ENCODE measurements at places on chromosomes 4 and X.

DNA sequence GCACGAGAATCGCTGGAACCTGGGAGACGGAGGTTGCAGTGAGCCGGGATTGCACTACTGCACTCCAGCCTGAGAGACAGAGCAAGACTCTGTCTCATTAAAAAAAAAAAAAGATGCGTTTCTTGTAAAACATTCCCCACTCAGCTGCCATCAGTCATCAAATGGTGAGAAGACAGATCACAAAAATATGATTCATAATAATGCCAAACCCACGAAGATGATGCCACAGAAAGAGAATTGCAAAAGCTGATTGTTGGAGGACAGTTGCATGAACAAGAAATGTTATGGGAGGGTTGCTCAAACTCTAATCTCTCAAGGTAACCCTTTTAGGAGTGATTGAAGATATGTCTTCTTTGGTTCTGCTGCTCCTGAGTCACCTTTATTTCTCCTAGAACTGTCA, 21.4 kb upstream of the SMIM14 start:
- DNase-seq: no peak

GRCh38 chr4:127484117-127484516, 148.6 kb upstream of the INTU start:
- DNase-seq: no peak

DNA sequence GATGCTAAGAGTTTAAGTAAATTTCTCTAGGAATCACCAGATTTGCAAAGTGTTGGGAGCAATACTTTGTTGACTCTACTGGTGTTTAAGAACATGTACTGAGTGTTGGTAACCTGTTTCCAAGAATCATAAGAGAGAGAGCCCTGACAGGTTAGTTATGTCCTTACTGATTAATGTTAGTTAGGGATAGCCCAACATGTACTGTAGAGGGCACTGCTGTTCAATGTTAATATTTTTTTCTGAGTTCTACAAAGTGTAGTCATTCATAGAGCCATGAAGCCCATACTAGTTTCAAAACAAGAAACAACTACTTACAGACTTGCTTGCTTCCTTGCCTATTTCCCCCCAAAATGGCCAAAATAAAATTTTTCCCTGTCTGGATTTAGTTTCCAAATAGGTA, 11.9 kb downstream of the TMPRSS11D start:
- DNase-seq: peak; percentile 53

GRCh38 chr4:74878323-74878722, 54.6 kb upstream of the PARM1 start:
- DNase-seq: no peak

DNA sequence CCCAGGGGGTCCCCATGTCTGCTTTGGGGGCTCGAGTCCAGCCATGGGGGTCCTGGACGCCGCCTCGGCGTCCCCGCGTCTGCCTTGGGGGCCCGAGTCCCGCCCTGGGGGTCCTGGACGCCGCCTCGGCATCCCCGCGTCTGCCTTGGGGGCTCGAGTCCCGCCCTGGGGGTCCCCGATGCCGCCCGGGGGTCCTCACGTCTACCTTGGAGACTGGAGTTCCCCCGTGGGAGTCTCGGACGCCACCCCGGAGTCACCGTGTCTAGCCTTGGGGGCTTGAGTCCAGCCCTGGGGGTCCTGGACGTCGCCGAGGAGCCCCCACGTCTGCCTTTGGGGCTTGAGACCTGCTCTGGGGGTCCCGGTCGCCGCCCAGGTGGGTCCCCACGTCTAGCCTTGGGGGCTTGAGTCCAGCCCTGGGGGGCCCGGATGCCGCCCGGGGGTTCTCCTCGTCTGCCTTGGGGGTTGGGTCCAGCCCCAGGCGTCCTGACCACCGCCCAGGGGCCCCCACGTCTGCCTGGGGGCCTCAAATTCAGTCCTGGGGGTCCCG, 1.1 kb upstream of the GTPBP6 start:
- no peak for DNase-seq

DNA sequence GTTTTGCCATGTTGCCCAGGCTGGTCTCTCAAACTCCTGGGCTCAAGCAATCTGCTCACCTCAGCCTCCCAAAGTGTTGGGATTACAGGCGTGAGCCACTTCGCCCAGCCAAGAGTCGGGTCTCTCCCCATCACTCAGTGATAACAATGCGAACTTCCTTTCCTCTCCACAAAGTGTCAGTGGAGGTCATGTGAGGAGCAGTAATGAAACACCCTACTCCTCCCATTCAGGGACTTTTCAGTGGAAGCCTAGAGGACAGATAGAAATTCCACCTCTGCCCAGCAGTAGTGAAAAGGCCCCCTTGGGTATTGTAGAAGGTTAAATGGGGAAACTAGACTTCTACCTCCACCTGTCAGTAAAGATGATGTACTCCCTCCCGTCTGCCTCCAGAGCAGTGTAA, 141.9 kb upstream of the STK26 start:
- no peak for DNase-seq

DNA sequence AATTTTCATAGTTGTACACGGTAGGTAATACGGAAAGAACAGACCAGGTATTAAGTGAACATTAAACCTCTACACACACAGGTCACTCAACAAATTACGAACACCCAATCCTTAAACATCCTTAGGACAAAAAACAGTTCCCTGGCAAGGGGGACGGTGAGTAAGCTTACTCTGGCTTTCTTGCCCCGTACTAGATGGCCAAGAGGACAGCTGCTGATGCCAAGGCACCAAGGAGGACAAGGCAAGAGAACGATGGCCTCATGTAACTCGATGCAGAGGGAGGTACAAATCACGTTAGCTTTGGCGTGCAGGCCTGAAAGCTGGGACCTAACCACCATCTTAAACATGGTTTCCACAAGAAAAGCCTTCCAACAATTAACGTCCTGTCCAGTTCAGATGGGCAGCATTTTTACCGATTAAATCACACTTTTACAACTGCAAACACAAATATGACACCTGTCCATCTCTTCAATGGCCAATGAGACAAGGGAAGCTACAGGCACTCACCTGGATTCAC, 23.7 kb downstream of the FAT1 start:
- DNase-seq: no peak

DNA sequence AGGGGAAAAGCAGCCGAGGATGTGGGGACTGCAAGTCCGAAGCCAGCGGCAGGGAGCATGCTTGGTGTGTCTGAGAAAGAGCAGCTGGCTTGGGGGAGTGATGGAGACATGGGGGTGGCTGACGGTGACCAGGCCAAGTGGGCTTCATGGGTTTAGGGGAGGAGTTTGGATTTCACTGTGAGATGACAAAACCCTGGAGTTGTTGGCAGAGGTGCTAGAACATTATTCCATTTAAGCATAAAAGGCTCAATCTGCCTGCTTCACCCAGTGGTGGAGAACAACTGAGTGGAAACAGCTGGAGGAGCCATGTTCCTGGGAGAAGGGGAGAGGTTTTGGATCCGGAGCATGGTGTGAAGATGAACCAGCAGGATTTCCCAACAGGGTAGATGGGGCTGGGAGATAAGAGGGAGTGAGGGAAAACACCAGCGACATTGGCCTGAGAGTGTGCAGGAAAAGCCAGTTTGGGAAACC, 318.0 kb upstream of the TAPT1 start:
- no peak for DNase-seq

GRCh38 chrX:129115935-129116334, 407.4 kb downstream of the SMARCA1 start:
- DNase-seq: no peak

DNA sequence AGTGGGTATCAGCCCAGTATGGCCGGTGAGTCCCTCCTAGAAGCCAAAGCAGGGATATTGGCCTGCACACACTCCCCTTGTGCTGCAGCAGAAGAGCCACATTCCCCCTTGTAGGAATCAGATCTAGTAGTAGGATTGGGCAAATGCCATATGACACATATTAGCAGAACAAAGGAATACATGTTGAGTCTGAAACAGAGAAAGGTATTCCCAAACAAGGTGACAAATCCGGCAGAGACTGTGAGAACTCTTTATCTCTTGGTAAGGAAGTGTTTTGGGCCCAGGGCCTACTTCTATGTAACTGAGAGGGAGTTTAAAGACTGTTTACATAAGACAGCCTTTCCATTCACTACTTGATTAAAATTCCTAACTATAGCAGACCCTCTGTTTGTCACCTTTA, 1382.0 kb downstream of the FAM133A start:
- no peak for DNase-seq

DNA sequence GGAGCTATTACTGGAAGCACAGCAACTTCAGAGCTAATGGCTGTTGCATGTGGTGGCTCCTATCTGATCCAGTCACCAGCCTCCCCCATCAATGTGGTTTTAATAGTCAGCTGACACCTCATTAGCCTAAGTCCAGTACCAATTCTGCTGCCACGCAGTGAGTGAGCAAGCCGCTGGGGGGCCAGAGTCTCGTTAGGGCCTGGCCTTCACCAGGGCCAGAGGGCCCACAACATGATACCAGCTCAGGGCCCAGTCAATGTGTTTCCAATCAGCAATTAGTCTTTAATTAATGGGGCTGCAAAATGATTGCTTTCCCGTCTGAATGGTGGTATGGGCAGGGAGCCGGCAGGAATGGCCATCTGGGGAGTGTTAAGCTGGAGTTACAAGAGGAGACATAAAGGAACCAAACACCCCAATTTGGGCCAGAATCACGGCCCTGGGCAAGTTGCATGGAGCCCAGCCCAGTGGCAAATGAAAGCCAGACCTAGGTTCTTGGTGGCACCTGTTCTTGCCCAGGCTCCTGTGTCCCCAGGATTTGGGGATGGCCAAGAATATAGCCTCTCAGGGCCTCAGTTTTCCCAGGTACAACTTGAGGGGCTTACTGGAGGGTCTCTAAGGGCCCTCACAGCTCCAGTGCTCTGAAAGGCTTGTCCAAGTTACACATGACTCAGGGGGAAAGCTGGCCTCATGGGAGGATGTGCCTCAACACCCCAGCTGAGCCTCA, 119.2 kb downstream of the EFNB1 start:
- no peak for DNase-seq

DNA sequence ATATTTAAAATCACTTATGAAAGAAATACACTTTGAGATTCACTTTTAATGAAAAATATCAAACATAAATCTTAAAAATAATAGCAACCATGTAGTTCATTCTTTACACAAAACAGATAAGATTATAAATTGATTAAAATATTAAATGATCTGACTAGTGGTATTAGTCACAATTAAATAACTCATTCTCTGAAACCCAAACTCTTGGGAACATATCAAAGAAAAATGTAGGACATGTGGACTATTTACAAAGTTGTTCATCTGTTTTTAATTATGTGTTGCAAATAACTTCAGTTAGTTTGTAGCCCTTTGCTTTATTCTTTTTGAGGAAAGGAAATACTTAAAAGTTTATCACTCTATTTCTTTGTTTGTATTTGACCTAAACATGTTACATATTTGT, 9.5 kb upstream of the GUCY1A1 start:
- DNase-seq: no peak

DNA sequence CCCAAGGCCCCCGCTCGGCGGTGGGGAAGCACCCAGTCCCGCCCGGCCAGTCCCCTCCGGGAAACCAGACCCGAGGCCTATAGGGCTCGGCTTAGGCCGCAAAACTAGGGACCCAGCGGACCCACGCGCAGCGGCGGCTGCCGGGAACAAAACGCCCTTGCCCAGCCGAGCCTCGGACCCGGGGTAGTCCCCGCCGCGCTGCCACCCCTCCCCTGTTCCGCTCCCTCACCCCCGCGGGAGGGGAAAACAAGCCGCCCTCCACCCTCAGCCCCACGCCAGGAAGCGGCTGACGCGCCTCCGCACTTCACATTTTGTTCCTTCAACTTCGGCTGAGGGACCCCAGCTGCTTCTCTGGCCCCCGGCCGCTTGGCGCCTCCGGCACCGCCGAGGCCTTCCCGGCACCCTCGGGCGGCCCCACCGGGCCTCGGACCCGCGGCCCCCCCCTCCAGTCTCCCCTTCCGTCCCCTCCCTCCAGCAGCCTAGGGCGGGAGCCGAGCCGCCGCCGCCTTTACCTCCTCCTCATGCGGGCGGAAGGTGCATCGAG, 694 bp downstream of the PDS5A start:
- DNase-seq: no peak

- no peak for DNase-seq
Measured at GRCh38 chrX:131816551-131817136, 206.5 kb upstream of the STK26 start.

DNA sequence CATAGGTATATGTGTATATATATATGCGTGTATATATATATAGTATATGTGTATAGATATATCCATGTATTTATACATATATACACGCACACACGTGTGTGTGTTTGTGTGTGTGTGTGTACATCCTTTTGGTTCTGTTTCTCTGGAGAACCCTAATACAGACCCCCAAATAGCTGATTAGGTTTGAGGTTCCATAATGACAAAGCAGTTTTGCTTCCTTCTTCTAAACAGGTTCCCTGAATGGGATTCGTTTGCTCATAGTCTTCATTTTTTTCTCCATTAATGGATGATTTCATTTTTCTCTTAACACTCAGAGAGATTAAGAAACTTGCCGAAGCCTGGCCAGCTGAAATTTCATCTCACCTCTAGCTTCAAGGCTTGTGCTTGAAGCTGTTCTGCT, 234.0 kb upstream of the BCOR start:
- no peak for DNase-seq

DNA sequence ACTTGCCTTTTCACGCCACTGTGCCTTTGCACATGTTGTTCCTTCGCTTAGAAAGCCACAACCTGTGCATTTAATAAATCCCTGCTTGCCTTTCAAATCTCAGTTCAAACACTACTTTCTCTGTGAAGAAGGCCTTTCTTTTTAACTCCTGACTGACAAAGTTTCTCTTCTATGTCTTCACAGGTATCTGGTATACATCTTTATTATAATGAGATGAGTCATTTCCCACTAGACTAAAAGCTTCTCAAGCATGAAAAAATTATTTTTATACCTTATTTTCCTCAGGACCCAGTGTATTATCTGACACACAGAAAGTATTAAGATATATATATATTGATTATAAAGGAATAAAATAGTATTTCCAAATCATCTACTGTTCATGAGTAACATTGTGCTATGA, 189.9 kb downstream of the TBCK start:
- no peak for DNase-seq

GRCh38 chr4:17301266-17301665, 210.6 kb downstream of the QDPR start:
- no peak for DNase-seq

DNA sequence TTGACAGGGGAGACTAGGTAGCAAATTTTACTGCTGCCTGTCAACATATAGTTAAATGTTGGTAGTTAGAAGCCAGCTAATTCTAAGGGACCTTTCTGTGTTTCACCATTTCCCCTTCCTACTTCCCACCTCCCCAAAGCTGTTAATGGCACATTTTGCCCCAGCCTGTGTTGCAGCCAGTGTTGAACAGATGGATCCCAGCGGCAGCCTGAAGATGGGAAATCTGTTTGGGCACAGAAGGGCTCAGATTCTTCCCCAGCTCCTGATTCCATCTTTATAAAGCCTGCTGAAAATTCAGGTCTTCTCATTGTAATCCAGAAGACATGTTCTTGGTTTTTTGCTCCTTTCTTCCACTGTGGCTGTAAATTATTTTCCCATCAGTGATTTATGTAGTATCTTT, 89.0 kb downstream of the SPRY1 start:
- DNase-seq: no peak
